Uterus (tissue), 4 donors: ENCODE measurements at places on chromosomes 3 and 15. TPM values are rescaled to one million over a fixed set of nuclear protein-coding genes. Genes with fewer than 3 reads are reported as not detected.

EOGT gene
- total RNA-seq: 73.0 TPM

WNT5A gene
- 96.5 TPM for total RNA-seq

CGNL1 gene
- total RNA-seq: 15.1 TPM

AHSG gene
- not detected for total RNA-seq

ABHD6 gene
- 12.9 TPM for total RNA-seq

LRRC49 gene
- 20.8 TPM for total RNA-seq

ACKR4 gene
- 4.7 TPM for total RNA-seq

COL6A5 gene
- not detected for total RNA-seq

MESP2 gene
- not detected for total RNA-seq

HDGFL3 gene
- total RNA-seq: 17.6 TPM

C3orf62 gene
- 1.5 TPM for total RNA-seq

PCBP4 gene
- 39.7 TPM for total RNA-seq

RHCG gene
- 0.58 TPM for total RNA-seq

TGM4 gene
- not detected for total RNA-seq

GRCh38 chr15:39593071-39593655 is 12.3 kb downstream of the THBS1 start:
- no peaks in the 10 kb centered on the region for H3K27me3 ChIP-seq
- H3K36me3 ChIP-seq: peaks cover 6% of the 10 kb centered on the region
- no peak for DNase-seq
- H3K4me3 ChIP-seq: no peak overlapping the region
- peaks cover 7% of the 10 kb centered on the region for H3K4me1 ChIP-seq

DNA sequence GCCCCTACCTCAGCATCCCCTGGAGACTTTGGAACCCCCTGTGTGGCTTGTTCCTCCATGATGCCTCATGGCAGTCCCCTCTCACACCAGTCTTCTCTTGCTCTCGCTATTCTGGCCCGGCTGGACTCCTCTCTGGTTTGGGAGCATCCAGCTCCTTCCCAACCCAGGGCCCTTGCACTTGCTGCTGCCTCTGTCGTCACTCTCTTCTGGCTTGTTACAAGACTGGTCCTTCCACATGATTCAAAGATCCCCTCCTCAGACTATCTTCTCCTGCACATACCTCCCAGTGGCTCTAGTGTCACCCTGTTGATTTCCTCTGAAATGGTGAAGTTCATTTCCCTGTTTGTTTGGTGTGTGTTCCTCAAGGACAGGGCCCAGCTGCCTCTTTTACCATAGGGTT is 6.5 kb upstream of the GNAI2 start:
- no peak for DNase-seq
- no peak overlapping the region for H3K27ac ChIP-seq
- no peak overlapping the region for H3K4me3 ChIP-seq
- no peaks in the 10 kb centered on the region for H3K27me3 ChIP-seq

GRCh38 chr15:88897456-88898194 is 2.3 kb upstream of the HAPLN3 start:
- H3K27ac ChIP-seq: peak overlapping the region; percentile 62
- H3K4me1 ChIP-seq: peaks cover 16% of the 10 kb centered on the region
- H3K4me3 ChIP-seq: no peak overlapping the region
- peaks cover 4% of the 10 kb centered on the region for H3K27me3 ChIP-seq

DNA sequence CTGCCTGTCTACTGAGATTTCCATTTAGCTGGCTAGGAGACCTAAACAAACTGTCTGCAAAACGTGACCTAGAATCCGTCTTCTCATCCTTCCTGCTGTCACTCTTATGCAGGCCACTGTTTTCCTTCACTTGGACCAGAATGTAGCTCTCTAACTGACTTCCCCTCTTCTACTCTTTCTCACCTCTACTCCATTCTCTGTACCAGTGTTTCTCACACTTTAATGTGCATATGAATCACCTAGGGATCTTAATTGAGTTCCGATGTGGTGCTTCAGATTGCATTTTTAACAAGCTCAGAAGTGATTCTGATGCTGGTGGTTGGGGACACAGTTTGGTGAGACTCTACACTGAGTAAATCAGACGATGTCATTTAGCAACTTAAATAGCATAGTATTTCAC is 1.6 kb upstream of the GBE1 start:
- H3K27ac ChIP-seq: peak overlapping the region; percentile 98
- DNase-seq: no peak
- H3K4me3 ChIP-seq: no peak overlapping the region
- no peaks in the 10 kb centered on the region for H3K27me3 ChIP-seq
- peaks cover 2% of the 10 kb centered on the region for H3K4me1 ChIP-seq

- no peaks in the 10 kb centered on the region for H3K27me3 ChIP-seq
- no peaks in the 10 kb centered on the region for H3K36me3 ChIP-seq
- DNase-seq: no peak
- no peak overlapping the region for H3K27ac ChIP-seq
- H3K4me3 ChIP-seq: no peak overlapping the region
Measured at GRCh38 chr3:80696280-80696679, 928.5 kb upstream of the ROBO1 start.

DNA sequence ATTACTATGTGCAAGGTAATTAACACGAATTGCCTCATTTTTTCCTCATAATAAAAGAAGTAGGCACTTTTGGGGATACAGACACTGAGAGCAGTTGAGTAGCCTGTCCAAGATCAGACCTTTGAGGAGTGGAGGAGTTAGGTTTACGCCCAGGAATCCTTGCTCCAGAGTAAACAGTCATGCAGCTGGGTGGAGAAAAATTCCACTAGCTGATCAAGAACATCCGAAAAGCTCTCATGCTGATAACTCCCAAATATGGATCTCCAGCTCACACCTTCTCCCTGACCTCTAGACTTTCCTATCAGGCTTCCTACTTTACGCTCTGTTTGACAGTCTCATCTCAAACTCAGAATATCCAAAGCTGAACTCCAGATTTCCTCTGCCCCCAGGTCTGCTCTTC is 53.3 kb downstream of the ST6GAL1 start:
- no peaks in the 10 kb centered on the region for H3K27me3 ChIP-seq
- H3K4me1 ChIP-seq: no peaks in the 10 kb centered on the region
- no peaks in the 10 kb centered on the region for H3K36me3 ChIP-seq
- no peak overlapping the region for H3K4me3 ChIP-seq
- DNase-seq: no peak

GRCh38 chr15:78987556-78988360 is 42.9 kb upstream of the CTSH start:
- H3K27ac ChIP-seq: peak overlapping the region; percentile 41
- H3K4me3 ChIP-seq: no peak overlapping the region
- no peaks in the 10 kb centered on the region for H3K27me3 ChIP-seq
- H3K4me1 ChIP-seq: no peaks in the 10 kb centered on the region
- DNase-seq: no peak

- no peaks in the 10 kb centered on the region for H3K4me1 ChIP-seq
- H3K27ac ChIP-seq: no peak overlapping the region
- H3K27me3 ChIP-seq: no peaks in the 10 kb centered on the region
- H3K4me3 ChIP-seq: peak overlapping the region; percentile 72
- DNase-seq: no peak
- no peaks in the 10 kb centered on the region for H3K36me3 ChIP-seq
Measured at GRCh38 chr3:120092474-120092873, 1.8 kb downstream of the GSK3B start.

DNA sequence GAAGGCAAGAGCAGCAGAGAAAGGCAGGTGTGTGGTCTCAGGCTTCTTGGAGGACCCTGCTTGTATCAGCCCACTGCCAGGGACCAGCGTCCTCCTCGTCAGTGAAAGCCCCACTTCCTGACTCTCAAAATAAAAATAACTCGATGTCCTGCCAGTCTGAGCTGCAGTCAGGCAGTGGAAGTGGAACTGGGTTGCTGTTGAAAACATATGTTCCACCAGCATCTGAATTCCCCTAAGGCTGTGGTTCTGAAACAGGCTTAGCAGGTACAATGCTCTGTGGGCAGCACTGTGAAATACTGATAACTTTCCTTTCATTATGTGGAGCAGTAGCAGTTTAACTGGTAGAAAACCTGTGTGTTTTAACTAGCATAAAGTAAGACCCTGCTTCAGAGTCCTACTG is 121.6 kb upstream of the EIF1B start:
- DNase-seq: no peak
- no peaks in the 10 kb centered on the region for H3K36me3 ChIP-seq
- H3K4me1 ChIP-seq: no peaks in the 10 kb centered on the region
- H3K27ac ChIP-seq: no peak overlapping the region
- no peaks in the 10 kb centered on the region for H3K27me3 ChIP-seq

DNA sequence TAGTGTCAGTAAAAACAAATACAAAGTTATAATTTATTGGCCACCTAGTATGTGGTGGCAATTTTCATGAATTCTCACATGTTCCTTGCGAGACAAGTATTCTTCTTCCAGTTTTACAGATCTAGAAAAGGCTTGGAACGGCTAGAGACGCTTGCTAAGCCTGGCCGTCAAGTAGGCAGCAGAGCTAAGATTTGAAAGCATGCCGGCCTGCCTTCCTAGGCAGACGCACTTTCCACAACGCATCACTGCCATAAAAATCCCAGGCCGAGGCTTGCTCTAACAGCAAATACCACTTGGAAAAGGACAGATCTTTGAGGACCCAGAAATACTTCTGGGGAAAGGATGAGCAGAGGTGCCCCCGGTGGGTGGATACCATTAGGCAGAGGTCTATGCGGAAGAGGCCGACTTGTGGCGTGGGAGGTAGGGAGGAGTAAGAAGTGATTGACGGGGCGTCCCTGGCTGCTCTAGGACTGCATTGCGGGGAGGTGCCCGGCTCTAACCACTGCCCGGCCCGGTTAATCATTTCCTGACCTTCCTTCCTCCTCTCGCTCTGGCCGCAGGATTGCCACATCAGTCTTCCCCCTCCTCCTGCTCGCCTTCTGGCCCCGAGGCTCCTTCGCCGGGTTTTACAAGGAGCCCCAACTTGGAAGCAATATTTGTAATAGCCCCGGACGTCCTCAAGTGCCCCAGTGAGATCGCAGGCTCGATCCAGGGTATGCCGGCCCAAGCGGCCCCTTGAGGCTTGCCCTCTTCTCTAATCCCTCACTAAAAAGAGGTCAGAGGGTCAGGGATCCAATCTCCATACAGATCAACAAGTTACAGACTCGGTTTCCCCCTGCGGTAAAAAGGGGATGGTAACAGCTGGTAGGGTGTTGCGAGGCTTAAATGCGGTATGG is 1.3 kb upstream of the USP3 start:
- peak; percentile 86 for DNase-seq
- H3K27me3 ChIP-seq: no peaks in the 10 kb centered on the region
- peak overlapping the region; percentile 79 for H3K4me3 ChIP-seq
- H3K36me3 ChIP-seq: no peaks in the 10 kb centered on the region
- peaks cover 14% of the 10 kb centered on the region for H3K4me1 ChIP-seq

DNA sequence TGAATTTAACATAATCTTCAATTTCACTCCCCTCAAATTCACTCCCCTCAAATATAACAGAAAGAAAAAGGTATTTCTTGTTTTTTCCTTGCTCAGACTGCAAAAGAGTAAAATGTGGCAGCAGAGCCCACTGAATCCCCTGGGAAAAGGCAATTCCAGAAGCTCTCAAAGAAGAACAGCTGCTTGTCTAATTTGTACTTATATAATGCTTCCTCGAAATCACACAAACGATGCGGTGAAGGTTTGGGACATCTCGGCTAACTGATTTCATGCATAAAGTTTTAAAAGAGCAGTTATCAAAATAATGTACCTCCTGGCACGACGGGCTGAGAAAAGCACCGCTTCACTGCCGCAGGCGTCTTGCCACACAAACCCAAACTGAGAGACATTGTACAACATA is 10.7 kb downstream of the BDH1 start:
- H3K27me3 ChIP-seq: no peaks in the 10 kb centered on the region
- no peaks in the 10 kb centered on the region for H3K4me1 ChIP-seq
- H3K36me3 ChIP-seq: no peaks in the 10 kb centered on the region

- H3K4me3 ChIP-seq: no peak overlapping the region
- H3K4me1 ChIP-seq: no peaks in the 10 kb centered on the region
- no peak for DNase-seq
- no peak overlapping the region for H3K27ac ChIP-seq
Measured at GRCh38 chr3:175185903-175186302, 326.8 kb downstream of the NAALADL2 start.

- H3K36me3 ChIP-seq: no peaks in the 10 kb centered on the region
- H3K27ac ChIP-seq: no peak overlapping the region
- H3K4me1 ChIP-seq: no peaks in the 10 kb centered on the region
- DNase-seq: peak; percentile 9
- H3K27me3 ChIP-seq: no peaks in the 10 kb centered on the region
- H3K4me3 ChIP-seq: no peak overlapping the region
Measured at GRCh38 chr3:126112531-126113237, 28.8 kb upstream of the SLC41A3 start.

DNA sequence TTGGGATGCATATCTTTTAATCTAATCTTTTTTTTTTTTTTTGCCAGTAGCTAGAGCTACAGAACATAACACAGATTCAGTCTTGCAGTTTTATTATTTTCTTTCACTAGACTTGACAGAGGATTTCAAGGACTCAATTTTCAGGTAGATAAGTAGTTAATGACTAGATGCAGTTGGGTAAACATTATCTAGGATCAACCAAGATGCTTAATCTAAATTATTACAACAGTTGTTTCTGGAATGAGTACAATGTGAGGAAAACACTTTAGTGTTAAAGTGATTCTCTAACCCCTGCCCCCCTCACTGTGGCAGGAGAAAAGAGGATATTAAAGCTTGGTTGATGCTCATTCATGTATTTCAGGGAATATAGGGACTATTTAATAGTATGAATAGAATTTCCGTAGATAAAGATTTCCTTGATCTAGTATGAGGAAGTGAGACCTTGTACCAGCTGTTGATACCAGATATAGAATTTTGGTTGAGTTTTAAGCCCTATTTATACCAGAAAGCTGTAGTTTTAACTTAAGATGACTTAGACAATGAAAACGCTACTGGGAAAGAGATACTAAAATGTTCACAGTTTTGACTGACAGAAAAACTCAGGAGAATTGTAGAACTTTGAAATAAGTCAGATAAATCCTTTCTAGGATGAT is 389.0 kb upstream of the C2CD4B start:
- no peak overlapping the region for H3K4me3 ChIP-seq
- H3K27ac ChIP-seq: no peak overlapping the region
- no peaks in the 10 kb centered on the region for H3K36me3 ChIP-seq
- no peak for DNase-seq
- H3K4me1 ChIP-seq: no peaks in the 10 kb centered on the region

DNA sequence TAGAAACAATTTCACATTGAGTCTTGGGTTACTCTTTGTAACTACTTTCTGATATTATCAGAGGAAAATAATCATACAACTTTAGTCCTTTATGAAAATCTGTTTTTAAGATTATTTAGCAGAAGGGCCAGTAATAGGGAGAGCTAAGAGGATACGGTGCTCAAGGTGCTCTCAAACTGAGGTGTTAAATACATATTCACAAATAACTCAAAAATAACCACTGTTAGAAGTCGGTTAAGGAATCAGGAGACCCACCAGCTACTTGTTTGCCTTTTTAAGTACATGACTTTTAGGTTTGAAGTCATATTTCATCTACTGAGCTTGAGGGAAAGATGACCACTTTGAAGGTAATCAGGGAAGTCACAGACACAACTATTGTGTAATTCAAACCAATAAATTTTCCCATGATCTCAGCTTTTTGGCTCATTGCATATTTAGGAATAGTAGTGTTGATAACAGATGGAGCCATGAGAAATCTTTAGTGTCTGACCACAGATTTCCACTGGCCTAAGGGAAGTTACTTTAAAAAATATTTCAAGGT is 1.4 kb upstream of the RSRC1 start:
- H3K4me1 ChIP-seq: peaks cover 9% of the 10 kb centered on the region
- DNase-seq: no peak
- no peak overlapping the region for H3K27ac ChIP-seq
- peaks cover 49% of the 10 kb centered on the region for H3K27me3 ChIP-seq

GRCh38 chr3:151933234-151933853 is 59.9 kb downstream of the SUCNR1 start:
- H3K36me3 ChIP-seq: no peaks in the 10 kb centered on the region
- no peak for DNase-seq
- no peak overlapping the region for H3K4me3 ChIP-seq
- no peaks in the 10 kb centered on the region for H3K4me1 ChIP-seq
- no peaks in the 10 kb centered on the region for H3K27me3 ChIP-seq
